ENCODE measurements at places on chromosomes 5 and 9.

DNA sequence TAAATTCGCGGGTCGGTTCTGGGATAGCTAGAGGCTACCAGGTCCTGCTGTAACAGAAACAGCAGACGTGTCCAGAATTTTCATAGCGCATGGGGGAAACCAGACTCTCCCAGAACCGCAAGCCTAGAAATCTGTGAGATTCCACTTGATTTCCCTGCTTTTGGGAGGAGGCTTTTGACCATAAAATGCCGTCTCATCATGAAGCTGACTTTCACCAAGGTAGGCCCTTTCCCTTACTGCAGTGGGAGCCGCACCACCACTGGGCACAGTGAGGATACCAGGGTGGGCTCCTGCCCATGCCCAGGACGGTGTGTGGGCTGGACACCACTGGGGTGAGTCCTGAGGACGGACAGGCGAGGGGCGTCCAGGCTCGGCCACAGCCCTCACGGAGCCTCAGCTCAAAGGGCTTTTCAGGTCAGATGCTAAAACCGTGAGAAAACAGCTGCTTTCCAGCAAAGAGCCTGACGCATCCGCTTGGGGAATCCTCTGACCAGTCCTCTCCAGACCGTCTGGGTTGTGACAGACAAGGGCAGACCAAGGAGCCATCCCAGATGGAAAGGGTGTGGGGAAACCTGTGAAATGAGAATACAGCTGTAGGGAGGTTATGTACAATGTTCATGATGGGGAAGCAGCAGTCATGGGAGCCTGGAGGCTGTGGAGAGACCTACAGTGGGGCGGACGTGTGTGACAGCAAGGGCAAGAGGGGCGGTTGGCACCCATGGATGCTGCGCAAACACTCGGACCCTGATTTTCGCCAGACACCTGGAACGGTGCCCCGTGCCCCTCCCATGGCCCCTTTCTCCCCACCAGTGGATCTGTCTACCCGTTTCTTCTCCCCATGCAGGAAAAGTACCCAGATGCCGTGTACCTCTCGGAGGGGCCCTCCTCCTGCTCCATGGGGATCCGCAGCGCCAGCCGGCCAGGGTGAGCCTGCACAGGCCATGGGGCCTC is 59.2 kb downstream of the IPPK start:
- no peak for DNase-seq

DNA sequence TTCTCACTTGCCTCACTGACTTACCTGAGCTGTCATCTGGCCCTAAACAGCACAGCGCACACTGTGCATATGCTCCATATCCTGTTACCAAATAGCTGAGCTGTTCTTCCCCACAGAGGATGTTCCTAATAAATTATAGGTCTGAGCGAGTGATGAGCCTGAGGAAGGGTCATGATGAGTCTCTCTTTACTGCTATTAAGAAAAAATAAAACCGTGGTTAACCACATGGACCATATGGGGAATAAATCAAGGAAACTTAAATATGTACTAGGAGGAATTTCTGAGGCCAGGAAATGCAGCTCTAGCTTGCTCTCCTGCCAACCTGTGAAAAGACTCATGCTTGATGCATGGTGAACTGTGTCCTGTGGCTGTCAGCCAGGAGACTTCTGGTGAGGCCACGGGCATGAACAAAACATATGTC is 424.8 kb upstream of the DMAC1 start:
- DNase-seq = no peak

- no peak for DNase-seq
Measured at GRCh38 chr5:30505014-30505886, 688.2 kb upstream of the CDH6 start.

DNA sequence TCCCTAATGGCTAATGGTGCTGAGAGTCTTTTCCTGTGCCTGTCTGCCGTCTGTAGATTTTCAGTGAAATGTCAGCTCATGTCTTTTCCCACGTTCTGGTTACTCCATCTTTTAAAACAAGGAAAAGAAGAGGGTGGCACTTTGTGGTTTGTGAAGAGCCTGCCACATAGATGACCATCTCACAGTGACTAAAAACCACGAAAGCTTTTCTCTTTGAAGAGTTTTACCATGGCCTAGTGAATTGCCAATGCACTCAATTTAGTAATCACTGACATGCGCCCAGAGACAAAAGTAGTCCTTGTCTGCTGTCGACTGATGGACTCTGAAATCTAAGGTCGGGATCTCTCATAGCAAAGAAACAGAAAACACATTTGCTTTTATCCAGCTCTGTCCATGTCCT is 50.4 kb downstream of the SPATA31C2 start:
- no peak for DNase-seq

DNA sequence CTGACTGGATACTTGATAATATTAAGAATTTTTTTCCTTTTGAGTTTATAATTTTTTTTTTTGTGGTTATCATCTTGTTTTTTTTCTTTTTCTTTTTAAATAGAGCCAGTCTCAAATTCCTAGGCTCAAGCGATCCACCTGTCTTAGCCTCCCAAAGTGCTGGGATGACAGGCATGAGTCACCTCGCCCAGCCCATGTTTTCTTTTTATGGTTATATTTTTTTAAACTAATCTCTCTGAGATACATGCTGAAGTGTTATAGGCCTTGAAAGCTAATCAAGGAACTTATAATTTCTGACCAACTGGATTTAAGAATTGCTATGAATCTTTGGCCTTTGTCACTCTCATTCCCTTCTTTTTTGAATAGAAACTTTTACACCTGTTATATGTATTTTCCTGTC is 6.8 kb upstream of the AMACR start:
- DNase-seq = no peak

DNA sequence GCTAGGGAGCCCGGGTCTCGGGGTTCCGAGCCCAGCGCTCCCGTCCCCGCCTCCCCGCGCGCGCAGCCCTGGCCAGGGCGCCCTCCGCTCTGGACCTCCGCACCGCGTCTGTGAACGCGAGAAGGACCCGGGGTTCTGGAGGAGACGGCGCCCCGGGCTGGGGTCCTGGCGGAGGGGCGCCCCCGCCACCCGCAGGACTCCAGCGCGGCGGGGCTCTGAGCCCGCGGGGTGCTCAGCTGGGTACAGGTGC is 431 bp downstream of the TMOD1 start:
- no peak for DNase-seq

GRCh38 chr5:153358315-153358976 is 132.0 kb upstream of the GRIA1 start:
- no peak for DNase-seq

GRCh38 chr5:157166214-157167213 is at the start of gene GARIN3:
Gene GARIN3 (minus strand): TSS chr5:157166264. CDS start chr5:157166168, 96 bp downstream.
- no peak for DNase-seq

DNA sequence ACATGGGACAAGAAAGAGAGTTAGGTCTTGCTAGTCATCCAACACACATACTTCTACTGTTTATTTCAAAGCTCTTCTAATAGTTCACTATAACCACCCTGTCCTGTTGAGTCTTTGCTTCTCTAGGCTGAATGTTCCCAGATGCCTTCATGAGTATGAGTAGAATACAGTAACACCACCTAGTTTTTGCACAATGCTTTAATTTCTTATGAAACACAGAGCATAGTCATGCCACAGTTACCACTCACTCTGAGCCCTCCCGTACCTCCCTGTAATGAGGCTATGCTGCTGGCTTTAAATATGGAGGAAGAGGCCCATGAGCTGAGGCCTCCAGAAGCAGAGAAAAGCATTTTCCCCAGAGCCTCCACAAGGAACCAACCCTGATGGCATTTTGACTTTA is 75.0 kb upstream of the SLC1A3 start:
- DNase-seq = no peak

- no peak for DNase-seq
Measured at GRCh38 chr5:179273073-179273435, 72.2 kb downstream of the ADAMTS2 start.

GRCh38 chr9:128540634-128541360 is 11.6 kb upstream of the SPTAN1 start:
- DNase-seq = no peak

DNA sequence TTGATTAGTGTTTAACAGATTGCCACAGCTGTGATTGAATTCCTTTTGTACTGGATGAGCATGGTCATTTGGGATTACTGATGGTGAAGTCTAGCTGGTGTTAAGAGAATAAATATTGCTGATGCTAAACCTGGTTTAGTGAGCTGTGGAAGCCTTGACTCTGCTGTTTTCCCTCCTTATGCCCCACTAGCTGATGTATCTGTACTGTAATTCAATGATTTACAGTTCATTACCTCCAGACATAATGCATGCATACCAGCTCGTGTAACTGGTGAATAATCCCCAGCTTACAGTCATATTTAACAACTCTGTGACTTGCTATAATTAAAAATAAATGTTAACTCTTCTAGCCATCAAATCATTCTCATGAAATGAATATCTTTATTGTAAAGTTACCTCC is 1.7 kb upstream of the CMYA5 start:
- no peak for DNase-seq

DNA sequence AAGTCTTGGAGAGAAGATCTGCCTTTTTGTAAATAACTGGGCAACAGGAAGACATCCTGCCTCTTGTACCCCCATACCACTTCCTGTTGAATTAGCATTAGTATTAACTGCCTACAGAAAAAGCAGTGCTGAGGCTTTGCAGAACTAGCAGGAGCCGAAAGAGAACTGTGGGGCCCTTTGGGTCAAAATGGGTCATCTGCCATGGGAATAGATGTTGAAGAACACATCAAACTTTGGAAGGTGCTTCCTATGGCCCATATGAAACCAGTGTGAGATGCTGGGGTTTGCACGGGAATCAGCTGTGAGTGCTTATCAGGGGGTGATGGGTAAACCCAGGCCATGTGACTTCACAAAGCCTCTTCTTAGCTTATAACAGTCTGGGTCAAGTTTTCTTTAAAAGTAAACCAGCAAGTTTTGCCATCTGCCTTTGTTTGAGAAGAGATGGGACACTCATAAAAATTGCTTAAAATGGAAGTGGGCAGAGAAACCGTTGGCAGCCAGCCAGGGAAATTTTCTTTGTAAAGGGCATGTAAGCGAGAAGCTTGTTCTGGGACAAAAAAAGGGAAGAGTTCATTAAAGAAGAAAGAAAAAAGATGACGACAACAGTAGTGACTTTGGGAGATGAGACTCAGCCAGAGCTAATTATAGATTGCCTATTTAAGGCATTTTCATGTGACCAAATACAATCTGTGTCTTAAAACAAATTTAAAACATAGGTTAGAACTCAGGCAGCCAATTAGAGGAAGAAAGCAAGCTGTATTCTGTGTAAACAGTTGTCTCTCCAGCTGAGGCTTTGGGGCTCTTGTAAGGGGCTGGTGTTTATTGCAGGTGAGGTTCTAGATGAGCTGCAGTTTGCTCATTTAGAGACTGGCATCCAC is 4.4 kb downstream of the SLC25A25 start:
- peak; percentile 69 for DNase-seq

GRCh38 chr5:84715686-84716085 is 331.0 kb upstream of the EDIL3 start:
- no peak for DNase-seq

DNA sequence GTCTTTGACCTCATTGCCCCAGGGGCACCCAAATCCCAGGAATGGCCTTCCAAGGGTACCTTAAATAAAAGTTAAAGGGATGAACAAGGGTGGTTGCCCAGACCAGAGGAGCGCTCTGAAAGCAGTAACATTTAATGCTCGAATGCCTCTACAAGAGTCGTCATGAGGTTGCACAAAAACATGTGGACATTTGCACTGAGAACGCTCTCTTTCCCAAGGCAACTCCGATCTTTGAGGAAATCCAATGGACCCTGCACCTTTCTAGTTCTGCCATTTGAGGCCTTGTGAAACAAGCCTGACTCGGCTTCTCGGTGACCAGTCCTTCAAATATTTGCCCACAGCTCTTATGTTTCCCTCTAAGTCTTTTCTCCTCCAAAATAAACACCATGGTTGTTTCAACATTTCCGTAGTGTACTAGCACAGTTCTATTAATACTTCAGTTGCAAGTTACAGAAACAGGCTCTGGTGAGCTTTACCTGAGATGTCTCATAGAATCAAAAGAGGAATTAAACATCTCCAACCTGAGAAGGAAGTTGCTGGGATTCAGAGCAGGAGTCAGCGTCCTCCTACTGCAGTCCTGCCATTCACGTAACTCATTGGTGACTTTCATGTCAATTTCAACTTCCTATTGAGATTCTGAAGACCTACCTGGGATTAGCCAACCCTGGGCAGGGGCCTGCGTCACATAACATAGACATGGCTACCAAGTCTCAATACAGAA is 168.8 kb upstream of the RAI14 start:
- DNase-seq = no peak

DNA sequence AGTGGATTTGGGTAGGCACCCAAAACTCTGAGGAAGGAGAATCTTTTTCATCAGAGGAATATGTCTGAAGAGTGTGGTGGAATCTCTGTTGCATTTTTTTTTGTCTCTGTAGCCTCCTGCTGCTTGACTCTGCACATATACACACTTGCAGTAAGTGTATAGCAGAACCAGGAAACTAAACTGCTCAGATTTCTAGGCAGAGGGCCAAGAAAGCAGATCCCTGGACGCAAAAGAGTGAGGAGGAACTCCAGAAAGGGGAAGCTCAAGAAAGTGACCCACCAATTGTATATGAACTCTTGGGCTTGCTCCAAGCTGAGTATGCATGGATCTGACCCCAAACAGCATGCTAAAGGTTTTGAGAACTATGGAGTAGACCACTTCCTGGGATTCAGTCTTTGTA is 181.8 kb downstream of the GADD45G start:
- DNase-seq = no peak

DNA sequence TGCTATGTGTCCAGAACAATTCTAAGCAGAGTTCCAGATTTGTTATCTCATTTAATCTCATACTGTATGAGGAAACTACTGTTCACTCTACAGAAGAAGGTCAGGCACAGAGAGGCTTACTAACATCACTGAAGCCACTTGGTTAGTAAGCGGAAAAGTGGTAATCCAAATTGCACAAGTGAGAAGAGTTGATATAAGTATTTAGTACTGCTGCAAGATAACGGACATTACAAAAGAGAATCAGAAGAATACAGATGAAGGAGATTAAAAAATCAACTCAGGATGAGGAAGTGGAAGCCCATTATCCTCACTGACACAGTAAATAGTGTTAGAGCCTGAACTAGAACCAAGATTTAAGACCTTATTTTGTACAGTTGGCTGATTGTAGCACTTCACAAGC is 22.3 kb upstream of the TLR4 start:
- no peak for DNase-seq

DNA sequence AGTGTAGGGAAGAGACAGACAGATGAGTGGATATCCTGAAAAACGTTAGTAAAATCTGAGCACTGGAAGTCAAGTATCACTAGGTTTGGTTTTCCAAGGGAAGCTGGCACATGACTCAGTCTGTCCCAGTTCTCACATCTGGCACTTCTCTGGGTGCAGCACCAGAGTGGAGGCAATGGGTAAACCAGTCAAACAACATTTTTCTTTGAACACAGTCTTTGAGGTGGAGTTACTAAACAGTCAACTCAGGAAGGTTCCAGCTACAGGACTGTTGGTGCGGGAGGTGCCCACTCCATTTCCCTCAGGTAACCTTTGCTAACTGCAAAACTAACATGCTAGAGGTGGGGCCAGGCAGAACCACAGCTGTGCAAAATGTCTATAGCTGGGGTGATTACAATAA is 301.4 kb upstream of the RFX3 start:
- DNase-seq = no peak

DNA sequence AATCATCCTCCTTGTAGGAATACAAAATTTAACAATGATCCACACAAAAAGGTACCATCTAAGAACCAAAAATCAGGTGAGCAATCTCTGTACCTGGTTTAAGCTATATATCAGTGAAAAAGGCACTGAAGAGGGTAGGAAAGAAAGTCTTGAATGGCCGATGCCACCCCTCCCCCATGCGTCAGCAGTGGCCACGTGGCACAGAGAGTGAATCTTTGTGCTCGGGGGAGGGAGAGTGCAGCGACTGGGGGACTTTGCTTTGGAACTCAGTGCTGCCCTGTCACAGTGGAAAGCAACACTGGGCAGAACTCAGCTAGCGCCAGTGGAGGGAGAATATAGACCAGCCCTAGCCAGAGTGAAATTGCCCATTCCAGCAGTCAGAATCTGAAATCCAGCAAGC is 28.3 kb upstream of the PDE4D start:
- DNase-seq = no peak

All from CD4-positive, alpha-beta T cell treated with Interleukin-4 for 4 hours (primary cell).